EH (cell line): ENCODE measurements at places on chromosomes 11 and 22.

DNA sequence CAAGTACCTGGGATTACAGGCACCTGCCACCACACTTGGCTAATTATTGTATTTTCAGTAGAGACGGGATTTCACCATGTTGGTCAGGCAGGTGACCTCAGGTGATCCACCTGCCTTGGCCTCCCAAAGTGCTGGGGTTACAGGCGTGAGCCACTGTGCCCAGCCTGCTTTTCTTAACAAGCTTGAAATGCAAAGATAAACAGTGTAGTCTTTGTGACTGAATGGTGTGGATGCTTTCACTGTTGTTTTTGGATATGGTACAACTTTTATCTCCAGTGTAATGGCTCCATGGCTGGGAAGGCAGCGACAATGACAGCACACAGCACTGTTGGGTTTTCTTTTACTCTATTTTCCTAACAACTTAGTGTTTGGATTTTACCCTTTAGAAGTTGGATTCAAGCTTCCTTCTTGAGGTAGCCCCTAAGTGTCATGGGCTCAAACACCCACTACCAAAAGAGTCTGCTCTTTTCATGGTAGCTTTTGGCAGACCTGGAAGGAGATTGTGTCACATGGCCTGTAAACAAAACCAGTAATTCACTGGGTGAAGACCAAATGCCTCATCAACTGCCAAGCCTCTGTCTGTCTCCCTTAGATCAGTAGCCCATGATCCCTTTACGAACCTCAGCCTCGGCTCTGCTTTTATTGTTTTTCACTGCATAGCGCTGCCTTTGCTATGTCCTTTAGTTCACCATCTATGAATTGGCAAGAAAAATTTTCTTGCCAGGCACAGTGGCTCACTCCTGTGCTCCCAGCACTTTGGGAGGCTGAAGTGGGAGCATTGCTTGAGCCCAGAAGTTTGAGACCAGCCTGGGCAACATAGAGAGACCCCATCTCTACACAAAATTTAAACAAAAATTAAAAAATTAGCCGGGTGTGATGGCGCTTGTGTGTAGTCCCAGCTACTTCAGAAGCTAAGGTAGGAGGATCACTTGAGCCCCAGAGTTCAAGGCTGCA is 6.4 kb downstream of the VPS51 start:
- DNase-seq = peak; percentile 72

GRCh38 chr11:107301878-107302277 is 155.7 kb downstream of the CWF19L2 start:
- DNase-seq = no peak

GRCh38 chr11:44911029-44911814 is 39.5 kb downstream of the TP53I11 start:
- peak; percentile 78 for DNase-seq

DNA sequence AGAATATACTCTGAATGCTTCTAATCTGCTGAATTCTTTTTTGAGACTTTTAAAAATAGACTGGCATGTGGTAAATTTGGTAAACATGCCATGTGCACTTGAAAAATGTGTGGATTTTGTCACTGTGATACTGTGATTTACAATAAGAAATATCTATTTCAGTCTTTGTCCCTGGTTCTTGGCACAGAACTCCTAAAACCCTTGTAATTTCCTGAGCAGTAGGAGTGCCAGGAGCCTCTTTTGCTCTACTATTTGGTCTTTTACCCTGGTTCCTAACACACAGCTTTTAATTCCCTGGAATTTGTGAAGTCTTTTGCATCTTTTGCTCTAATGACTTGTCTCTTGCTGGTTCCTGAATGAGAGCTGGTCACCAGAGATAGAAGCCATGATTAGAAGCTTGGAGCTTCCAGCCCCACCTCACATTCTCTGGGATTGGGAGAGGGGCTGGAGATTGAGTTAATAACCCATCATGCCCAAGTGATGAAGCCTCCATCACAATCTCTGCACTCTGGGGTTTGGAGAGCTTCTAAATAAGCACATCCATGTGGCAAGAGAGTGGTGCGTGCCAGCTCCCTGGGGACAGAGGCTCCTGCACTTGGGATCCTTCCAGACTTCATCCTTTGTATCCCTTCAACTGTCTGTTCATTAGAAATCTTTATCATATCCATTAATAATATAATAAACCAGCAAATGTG is 27.2 kb upstream of the SYT13 start:
- DNase-seq = no peak

DNA sequence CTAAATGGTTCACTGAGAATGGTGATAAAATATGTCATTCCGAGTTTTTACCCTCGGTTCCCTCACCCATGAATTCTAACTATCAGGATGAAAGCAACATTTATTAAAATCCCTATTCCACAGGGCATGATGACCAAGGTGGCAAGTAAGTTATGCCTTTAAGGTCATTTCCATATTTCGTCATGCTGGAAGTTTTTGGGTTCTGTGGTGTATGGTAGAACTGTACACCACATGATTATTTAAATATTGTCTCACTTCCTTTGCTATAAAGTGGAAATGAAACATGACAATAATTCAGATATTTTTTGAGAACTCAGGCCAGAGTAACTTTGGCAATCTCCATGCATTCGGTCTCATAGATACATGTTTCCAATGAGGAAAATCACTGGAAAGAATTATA is 68.5 kb upstream of the CARD18 start:
- DNase-seq = no peak

- peak; percentile 62 for DNase-seq
These were observed 69.5 kb downstream of the C11orf91 start for GRCh38 chr11:33630936-33631748.

- DNase-seq = peak; percentile 68
These were observed 28.2 kb downstream of the C2CD3 start for GRCh38 chr11:74142624-74143023.

DNA sequence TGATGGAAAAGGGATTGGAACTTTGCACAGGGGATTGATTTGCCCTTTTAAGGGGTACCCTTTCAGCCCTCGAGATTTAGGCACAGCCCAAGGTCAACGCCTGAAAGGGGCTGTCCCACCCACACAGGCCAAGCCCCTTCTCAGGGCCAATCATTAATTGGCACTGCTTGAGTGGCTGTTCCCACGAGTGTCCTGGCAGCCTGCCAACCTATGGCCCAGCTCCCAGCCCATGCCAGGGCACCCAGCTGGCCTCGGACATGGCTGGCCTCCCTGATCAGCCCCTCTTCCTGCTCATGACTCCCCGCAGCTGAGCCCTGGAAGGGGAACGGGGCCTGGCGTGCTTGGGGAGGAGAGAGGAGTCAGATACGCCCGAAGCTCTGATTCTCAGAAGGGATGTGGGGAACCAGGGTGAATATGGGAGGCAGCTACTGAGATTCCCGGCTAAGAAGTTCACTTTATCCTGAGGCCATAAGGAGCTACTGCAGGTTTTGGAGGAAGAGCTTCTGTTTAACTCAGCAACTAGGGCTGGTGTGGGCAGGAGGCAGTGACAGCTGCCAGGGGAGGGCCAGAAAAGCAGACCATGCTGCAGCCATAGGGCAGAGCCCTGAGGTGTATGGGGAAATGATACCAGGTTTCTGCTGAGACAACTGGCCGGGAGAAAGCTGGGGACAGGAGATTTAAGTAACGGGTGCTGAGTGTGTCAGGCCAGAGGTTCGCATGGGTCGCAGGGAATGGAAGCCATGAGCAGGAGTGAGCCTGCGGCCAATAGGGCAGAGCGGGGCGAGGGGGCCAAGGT is 30.0 kb downstream of the WNT7B start:
- no peak for DNase-seq

- no peak for DNase-seq
These were observed 18.4 kb upstream of the CTSC start for GRCh38 chr11:88355887-88356286.

DNA sequence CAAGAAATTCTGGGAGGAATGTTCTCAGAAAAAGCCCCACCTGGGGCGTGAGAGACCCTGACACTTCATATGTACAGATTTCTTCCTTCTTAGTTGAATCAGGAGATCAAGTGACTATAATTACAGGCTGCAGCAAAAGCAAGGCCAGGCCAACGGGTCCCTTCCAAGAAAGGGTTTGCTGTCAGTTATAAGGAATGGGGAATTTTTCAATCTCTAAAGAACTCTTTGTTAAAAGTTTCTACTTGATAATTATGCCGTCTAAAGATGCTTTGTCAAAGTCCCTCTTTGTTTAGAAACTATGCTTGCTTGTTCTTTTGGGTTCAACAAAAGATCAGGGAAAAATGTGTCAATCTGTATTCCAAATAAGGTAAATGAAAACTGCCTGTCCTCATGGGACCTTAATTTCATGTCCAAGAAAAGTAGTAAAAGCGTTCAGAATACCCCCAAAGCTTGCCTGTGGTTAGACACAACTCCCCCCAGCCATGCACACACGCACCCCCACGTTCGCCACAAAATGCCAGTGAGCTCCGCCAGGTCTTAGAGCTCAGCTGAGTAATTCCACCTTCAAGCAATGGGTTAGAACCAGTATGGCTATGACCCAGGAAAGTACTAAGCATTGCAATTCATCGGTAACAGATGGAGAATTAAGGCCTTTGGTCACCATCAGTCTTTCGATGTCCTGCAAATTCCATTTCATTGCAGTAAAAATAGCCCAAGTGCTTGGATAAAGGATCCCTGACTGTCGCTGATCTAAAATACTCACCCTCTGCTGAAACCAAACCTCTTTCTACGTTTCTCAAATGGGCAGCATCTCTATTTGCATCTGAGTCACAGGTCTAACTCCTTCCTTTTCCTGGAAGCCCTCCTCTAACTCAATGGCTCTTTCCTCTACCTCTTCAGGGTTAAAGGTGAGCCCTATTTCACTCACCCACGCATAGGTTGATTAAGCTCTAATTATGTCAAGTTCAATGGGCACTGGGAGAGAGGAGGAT is 419.2 kb upstream of the SYN3 start:
- DNase-seq = no peak

GRCh38 chr11:112748713-112749543 is 212.3 kb upstream of the NCAM1 start:
- DNase-seq = no peak

DNA sequence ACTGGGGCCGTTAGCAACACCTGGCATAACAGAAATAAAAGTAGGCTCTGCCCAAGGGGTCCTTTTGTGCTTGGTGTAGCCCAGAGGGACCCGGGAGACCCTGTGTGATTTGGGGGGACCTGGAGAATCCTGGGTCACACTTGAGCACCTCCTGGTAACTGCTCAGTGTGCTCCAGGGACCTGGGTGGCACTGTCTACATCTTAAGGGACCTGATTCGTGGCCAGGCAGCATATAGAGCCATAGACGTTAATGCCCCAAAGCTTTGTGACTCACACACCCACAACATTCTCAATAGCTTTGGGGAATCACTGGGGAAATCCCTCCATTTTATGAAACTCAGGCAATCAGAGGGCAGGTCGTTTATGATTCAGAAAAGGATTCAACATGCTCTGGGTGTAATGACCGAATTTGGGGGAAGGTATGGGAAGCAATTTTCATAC is 3.6 kb upstream of the IGF2 start:
- DNase-seq = peak; percentile 59

GRCh38 chr11:79189601-79190000 is 251.2 kb downstream of the TENM4 start:
- no peak for DNase-seq

GRCh38 chr11:92811341-92811740 is 158.1 kb upstream of the MTNR1B start:
- DNase-seq = no peak

DNA sequence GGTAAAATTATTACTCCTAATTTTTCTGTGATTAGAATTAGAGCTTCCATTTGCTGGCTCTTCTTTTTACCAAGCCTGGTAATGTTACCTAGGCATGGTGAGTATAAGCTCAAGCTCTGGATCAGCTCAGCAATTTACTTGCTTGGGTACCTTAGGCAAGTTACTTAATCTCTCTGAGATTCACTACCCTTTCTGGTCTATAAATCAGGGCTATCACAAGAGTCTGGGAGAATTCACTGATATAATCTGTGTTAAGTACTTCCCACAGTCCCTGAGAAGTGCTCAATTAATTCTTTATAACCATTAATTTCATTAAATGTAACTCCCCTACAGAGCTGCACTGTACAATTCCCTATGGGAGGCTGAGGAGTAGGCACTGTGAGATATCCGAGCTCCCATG is 44.2 kb downstream of the TMEM123 start:
- DNase-seq = no peak

GRCh38 chr11:112281726-112282125 is 21.1 kb upstream of the PLET1 start:
- no peak for DNase-seq

DNA sequence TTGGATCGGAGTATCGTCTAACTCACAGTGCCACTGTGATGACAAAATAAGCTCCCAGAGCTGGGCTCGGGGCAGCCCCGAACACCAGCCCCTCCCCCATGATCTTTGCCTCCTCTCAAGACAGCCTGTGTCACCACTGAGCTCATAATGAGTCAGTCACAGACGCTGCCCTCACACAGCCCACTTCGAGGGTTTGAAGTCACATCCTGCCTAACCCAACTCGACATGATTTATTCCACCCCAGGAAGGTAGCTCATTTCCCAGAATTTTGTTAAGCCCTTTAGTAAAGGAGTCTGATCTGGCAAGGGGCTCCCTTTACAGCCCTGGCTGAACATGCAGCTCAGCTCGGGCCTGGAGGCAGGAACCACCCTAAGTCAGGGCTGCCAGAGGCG is 22.8 kb downstream of the MYH9 start:
- DNase-seq = peak; percentile 96
